ENCODE measurements at places on chromosomes 12 and 14.

DNA sequence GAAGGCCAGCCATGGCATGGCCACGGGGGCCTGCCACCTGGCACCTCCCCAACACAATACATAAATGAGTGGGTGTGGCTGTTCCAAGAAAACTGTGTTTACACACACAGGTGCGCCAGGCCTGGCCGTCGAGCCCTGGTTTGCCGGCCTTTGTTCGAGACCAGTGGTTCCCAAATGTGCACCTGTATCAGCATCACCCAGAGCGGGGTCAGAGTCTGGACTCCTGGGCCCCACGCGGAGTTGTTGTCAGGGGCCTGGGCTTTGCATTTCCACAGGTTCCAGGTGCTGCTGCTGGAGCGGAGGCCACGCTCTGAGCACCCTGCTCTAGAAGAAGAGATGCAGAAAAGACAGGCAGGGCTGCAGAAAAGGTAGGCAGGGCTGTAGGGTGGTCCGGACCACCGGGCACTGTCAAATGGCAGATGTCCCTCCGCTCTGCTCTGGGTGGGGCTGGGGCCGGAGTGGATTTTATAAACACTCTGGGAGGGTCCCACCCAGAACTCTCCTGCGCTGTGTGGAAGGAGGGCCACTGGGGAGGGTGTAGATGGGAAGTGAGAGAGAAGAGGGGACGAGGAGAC lies 4.2 kb upstream of the ASPG start:
- DNase-seq = no peak

DNA sequence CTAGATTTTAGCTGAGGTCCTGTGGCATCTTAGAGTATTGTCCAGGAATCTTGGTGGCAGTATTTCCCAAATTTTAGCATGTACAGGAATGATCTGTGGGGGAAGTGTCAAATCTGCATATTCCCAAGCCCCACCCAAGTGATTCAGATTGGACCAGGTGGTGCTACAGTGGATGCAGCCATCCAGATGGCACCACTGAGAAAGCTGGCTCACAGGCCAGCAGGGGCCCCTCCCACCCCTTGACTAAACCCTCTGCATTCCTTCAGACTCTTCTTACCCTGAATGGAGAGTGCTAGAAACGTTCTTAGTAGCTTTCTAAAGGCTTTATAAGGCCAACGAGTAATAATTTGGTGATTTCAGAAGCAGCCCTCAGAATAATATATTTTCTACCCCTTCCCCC lies 255.2 kb downstream of the NRXN3 start:
- no peak for DNase-seq

- no peak for DNase-seq
Observed at GRCh38 chr12:116483959-116484750, 75.0 kb upstream of the MAP1LC3B2 start.

DNA sequence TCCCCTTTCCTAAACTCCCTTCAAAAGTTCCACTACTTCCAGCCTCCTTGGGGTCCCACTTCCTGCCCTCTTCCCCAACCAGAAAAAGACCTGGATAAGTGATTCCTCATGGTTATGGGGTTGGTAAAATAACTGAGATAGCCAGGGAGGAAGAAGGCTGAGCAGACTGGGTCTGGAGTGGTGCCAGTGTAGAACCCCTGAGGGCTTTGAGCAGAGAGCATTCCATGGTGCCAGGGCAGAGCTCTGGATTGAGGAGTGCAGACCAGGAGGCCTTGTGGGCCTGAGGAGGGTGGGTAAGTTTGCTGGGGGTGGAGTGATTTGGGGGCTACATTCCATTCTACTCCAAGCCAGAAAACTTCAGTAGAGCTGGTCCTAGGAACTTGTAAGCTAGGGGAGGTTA lies 9.5 kb upstream of the CISTR start:
- no peak for DNase-seq

- no peak for DNase-seq
Observed at GRCh38 chr12:107661830-107662229, 23.8 kb upstream of the PWP1 start.

DNA sequence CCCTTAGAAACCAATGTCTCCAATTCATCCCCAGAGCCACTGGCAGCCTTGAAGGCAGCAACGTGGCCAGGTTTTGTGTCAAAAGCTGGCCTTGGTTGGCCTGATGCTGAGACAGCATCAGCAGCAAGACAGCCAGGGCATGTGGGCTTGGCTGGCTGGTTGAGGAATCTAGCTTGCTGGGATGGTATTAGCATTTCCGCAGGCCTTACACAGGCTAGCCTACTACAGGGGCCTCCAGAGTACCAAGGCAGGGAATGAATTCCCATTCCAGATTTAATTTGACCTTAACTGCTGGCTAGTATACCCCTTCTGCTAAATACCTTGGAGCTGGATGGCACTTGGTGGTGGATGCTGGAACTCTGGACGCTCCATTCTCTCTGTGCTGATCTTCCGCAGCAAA lies 15.8 kb downstream of the NGDN start:
- DNase-seq = no peak

- peak; percentile 21 for DNase-seq
Observed at GRCh38 chr12:24966951-24967564, 18.2 kb upstream of the BCAT1 start.

- DNase-seq = no peak
Observed at GRCh38 chr14:64878837-64879634, 671 bp downstream of the SPTB start.

- no peak for DNase-seq
Observed at GRCh38 chr14:34770901-34771300, 56.5 kb upstream of the CFL2 start.

GRCh38 chr12:71010143-71010479 lies 89.6 kb upstream of the PTPRR start:
- DNase-seq = no peak

DNA sequence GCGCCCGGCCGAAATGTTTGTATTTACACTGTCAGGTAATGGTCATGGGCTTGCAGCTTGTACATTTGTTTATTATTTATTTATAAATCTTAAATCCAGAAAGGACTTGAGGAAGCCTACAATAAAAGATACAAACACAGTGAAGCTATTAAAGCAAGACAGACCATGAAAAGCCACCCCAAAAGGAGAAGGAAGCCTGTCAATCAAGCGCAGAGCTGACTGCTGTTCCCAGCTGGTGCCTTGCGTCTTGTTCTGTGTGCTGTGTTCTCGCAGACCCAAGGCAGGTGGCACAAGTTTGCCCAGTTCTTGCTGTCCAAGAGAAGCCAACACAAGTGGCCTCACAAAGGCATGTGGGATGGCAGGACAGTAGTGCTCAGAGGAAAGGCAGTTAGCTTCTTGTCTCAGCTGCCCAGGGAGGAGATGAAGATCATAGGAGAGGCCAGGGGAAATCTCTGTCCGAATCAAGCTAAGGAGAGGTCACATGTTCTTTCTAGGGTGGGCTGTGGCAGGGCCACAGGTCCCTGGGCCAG lies 73.2 kb downstream of the SLC25A47 start:
- no peak for DNase-seq

GRCh38 chr12:46915082-46915481 lies 89.3 kb upstream of the SLC38A4 start:
- no peak for DNase-seq

DNA sequence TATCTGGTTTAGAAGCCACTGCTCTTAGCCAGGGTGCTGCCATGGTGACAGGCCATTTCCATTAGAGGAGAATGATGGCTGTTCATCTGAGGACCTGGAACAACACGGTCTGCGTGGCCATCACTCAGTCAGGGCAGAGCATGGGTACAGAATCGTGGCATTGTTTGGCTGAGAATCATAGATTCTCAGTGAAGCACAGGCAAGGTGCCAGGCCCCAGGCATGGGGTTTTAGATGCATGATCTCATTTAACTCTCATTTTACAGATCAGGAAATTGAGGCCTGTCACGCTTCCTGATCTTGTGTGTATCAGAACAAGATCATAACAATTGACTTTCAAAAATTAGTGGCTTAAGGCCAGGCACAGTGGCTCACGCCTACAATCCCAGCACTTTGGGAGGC lies 26.8 kb upstream of the IRF2BPL start:
- peak; percentile 51 for DNase-seq

- no peak for DNase-seq
Observed at GRCh38 chr12:131752451-131752850, 41.6 kb downstream of the SFSWAP start.

DNA sequence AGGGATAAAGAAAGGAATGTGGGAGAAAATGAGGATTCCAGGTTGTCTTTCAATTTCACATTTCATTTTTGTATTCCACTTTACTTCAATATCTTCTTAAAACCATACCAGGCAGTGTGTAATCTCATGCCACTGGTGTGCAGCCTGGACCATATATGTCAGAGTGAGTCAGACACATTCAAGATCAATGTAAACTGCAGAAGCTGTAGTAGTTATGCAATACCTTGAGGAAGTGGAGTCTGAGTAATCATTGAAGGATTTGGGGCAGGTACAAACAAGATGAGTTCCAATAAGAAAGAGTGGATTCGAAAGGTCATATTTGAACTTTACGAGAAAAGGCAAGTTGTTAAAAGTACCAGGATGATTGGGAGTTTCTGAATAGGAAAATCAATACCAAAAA lies 14.1 kb downstream of the PLCZ1 start:
- DNase-seq = no peak

- no peak for DNase-seq
Observed at GRCh38 chr12:117140397-117141096, 41.3 kb upstream of the TESC start.

- DNase-seq = no peak
Observed at GRCh38 chr12:47346251-47347019, 266.7 kb upstream of the AMIGO2 start.

- DNase-seq = no peak
Observed at GRCh38 chr14:84850595-84850994, 679.3 kb upstream of the FLRT2 start.

- DNase-seq = no peak
Observed at GRCh38 chr14:102795060-102795925, 18.0 kb downstream of the TRAF3 start.

GRCh38 chr12:132653567-132654290 lies 33.4 kb downstream of the POLE start:
- no peak for DNase-seq

- no peak for DNase-seq
Observed at GRCh38 chr12:89932954-89933353, 224.3 kb upstream of the ATP2B1 start.

DNA sequence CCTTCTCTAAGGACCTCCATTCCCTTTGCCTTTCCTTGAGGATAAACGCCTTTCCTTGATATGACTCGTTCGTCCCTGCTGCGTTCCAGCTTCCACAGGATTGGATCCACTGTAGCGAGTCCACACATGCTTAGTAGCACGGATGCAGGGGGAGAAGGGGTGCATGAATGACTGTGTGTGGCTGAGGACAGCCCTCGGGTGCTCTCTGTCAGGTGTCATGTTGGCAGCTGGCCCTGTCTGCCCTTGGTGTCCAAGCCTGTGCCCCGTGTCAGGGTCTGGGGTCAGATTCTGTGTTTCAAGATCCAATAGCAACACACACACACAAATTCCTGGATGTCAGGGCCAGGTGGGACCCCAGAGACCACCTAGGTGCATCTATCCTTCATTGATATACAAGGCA lies 17.5 kb upstream of the KRT80 start:
- DNase-seq = no peak

DNA sequence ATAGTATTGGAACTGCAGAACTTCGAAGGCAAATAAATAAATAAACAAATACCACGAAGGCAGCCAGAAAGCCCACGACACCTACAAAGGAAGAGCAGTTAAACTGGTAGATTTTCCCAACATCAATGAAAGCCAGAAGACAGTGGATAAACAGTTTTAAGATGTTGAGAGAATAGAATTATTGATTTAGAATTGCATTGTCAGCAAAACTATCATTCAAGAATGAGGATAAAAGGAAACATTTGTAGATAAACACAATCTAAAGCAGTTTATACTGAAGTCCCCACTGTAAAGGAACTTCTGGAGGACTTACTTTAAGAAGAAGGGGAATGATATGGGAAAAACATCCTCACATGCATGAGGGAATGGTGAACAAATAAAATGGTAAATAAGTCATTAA lies 29.5 kb downstream of the CACNA2D4 start:
- DNase-seq = no peak

GRCh38 chr14:95025941-95026340 lies 131.4 kb downstream of the DICER1 start:
- DNase-seq = no peak

GRCh38 chr12:125092108-125092871 lies 27.1 kb downstream of the AACS start:
- no peak for DNase-seq

DNA sequence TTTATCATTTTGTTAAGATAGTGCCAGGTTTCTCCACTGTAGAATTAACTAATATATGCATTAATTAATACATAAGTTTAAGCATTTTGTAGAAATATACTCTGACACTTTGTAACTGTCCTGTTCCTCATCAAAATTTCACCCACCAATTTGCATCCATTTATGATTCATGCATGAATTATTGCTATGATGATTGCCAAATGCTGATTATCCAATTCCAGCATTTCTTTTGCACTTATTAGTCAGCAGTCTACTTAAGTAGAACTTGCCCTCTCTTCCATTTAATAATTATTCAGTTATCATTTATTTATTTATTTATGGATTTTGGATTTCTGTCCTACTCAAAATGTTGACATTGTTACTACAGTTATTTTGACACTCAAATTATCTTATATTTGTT lies 72.2 kb downstream of the SLC6A15 start:
- no peak for DNase-seq

DNA sequence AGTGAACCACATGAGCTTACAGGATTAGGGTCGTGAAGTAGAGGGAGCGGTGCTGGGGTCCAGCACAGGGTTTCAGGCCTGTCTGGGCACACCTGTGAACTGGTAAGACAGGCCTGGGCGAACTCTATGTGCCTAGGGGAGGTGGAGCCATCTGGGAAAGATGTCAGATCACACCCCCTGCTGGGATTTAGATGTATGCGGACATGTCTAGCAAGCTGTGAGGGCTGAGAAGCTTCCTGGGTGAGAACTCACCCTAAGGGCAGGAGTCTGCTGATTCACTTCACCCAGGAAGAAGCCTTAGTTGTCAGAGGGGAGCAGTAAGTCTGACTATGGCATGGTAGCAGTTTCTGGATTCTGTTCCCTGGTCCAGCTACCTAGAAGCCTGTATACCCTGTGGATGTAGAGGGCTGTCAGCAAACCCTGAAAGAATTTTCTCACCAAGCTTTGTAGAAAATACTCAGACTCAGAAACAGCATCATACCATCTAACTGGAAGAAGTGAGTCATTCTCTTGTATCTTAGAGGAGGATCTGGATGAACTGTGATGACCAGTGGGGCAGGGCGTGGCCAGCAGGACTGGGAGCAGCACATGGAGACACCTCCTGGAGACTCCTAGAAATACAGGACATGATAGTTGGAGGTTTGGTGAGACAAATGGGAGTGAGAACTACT lies 11.2 kb upstream of the PYGL start:
- no peak for DNase-seq

- no peak for DNase-seq
Observed at GRCh38 chr12:10130042-10130441, at the start of gene CLEC7A. CLEC7A (minus strand) TSS chr12:10130199; CDS start chr12:10130082, 117 bp downstream.

DNA sequence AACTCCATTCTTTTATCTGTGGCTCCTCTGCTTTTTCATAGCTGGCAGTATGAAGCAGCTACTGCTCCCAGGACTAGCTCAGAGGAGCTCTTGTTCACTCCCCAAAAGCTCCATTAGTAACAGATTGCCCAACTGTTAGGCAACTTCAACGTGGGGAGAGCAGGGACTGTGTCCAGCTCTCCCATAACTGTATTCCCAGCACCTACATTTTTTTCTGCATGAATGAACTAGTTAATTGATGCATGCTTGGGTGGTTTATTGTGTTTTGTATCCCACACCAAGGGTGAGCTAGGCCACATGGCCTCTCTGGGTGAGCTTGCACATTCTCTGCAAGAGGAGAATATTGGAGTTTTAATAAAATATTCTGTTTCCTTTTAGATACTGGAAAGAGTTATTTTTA lies 15.2 kb downstream of the STON2 start:
- no peak for DNase-seq

GRCh38 chr14:72634691-72635616 lies 258.9 kb downstream of the DPF3 start:
- no peak for DNase-seq
